ENCODE measurements at places on chromosomes 16 and 17.

DNA sequence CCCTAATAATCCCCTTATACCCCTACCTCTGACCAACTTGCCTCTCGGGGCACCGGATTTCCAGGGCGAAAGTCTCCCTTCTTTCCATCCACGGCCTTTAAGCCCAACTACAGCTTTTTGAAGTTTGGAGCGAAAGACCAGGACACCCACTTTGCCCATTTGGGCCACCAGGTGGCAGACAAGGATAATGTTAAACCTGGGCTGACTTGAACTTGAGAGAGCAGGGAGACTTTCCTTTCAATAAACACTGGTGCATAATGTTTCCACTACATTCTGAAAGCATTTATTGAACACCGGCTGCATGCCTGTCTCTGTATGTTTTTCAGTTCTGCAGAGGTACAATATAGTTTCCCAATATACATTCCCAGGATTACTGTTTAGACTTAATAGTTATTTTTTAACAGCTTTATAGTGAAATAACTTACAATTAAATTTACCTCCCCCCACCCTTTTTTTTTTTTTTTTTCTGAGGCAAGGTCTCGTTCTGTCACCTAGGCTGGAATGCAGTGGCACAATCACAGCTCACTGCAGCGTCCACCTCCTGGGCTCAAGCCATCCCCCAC is 6.9 kb upstream of the CES3 start:
- peak; percentile 59 for DNase-seq

GRCh38 chr17:6648181-6648580 is 3.2 kb downstream of the MED31 start:
- DNase-seq: no peak

- no peak for DNase-seq
Observed at GRCh38 chr16:69917739-69918138, 33.4 kb upstream of the CLEC18A start.

GRCh38 chr17:31595076-31595475 is 203.6 kb downstream of the RAB11FIP4 start:
- no peak for DNase-seq

- no peak for DNase-seq
Observed at GRCh38 chr16:15897834-15898254, 9.4 kb upstream of the CEP20 start.

DNA sequence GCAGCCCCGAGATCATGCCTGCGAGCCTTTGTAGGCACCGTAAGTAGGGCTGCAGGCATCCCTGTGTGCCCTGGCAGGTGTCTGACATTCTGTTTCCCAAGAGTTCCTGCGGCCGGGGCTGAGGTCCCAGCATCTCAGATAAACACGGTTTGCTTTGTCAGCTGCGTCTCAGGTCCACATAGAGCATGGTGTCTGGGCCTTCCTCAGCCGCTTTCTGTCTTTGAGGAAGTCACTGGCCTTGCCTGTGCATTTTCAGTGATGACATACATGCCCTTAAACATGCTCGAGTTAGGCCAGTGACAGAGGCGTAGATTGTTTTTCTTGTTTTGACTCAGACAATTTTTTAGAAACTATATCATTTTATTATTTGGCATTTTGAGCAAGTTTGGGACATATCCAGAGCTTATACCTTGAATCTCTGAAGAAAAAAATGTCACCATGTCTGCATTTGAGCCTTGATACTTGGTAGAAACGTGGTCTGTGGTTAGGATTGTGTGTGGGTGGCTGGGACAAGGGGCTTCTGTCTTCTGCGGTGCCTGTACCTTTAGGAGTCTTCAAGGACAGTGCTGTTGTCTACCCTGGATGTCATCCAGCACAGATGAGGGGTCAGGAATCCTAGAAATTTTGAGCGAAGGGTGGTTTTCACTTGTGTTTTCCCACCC is 105.8 kb downstream of the SNX29 start:
- no peak for DNase-seq

DNA sequence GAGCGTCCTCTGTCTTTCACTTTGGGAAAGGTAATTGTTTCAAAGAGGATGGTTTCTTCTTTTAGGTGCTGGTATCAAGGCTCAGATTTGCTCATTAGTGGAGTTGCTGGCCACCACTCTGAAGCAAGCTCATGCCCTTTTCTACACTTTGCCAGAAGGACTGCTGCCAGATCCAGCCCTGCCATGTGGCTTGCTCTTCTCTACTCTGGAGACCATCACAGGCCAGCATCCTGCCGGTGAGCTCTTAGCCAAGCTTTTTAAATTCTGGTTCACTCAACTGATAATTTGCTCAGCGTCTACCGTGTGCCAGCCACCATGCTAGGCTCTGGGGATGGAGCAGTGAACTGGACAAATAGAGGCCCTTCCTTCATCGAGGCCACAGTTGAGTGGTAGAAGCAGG is 4.3 kb downstream of the COG1 start:
- no peak for DNase-seq

All from NCI-H2171 (cell line).